A549 treated with GW870086 at 1 μM for 4 hours (cell line): ENCODE measurements at places on chromosomes 7 and 10. TPM values are rescaled to one million over a fixed set of nuclear protein-coding genes. Genes with fewer than 3 reads are reported as not detected.

The CPA5 gene
- total RNA-seq = not detected in 5 replicates

The ZSCAN25 gene
- total RNA-seq = 8.2 to 10.3 TPM (median 9.1 TPM) in 5 replicates

The PNLIPRP3 gene
- not detected in 5 replicates for total RNA-seq

The VGF gene
- 12.8 to 27.7 TPM (median 17.7 TPM) in 5 replicates for total RNA-seq

The TUBAL3 gene
- 0.19 to 0.50 TPM (median 0.27 TPM) in 5 replicates for total RNA-seq

The LRRC18 gene
- total RNA-seq = not detected in 5 replicates

The FKBP6 gene
- not detected in 5 replicates for total RNA-seq

The ZDHHC6 gene
- total RNA-seq = 27.1 to 30.3 TPM (median 28.3 TPM) in 5 replicates

The YAE1 gene
- total RNA-seq = 18.5 to 22.8 TPM (median 19.6 TPM) in 5 replicates

The INHBA gene
- total RNA-seq = 0.11 to 0.73 TPM (median 0.52 TPM) in 5 replicates

The FKBP9 gene
- 71.5 to 117 TPM (median 90.5 TPM) in 5 replicates for total RNA-seq

The SLC13A1 gene
- total RNA-seq = not detected in 5 replicates

The MYH16 gene
- total RNA-seq = 0.32 to 0.70 TPM (median 0.39 TPM) in 5 replicates
